ENCODE measurements at places on chromosomes 13 and 19.

DNA sequence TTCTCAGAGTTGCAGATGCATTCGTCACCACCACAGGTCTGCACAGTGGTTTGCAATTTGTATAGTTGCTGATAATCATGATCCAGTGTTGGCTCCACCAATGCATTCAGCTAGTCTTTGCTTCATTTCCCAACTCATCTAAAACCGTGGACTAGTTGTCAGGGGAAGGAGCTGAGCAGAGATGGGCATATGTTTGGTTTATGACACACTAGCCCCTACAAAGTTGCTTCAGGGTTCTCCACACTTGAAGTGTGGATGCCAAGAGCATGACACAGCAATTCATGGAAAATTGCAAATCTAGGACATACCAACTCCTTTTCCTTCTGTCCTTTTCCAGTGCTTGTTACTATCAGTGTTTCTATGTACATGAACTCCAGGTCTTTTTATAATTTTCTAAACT, 168.0 kb downstream of the TNFSF13B start:
- DNase-seq = no peak

DNA sequence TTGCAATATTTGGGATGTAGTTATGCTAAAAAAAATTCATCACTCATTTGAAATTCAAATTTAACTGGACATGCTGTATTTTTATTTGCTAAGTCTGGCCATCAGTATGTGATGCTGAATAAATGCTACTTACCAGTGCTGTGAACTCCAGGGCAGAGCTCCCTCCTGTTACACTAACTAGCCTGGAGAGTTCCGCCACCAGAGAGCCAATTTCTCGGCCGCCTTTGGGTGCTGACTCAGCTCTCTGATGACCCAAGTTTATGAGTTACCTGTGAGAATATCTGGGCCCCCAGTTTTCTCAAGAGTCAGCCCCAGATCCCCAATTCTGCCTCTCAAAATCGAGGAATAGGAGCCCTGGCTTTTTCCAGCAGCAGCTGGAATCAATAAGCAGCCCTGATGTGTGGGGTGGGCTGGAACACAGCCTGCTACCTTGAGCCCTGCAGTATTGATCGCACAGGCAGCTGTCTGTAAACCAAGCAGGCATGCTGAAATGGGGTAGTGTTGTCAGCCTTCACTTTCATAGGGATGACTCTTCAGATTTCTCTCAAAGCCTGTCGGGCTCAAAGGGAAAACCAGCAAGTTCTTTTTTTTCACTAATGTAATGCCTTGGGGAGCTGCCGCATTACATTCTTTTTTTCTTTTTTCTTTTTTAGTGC, 113.7 kb downstream of the DNAJC15 start:
- no peak for DNase-seq

GRCh38 chr19:14830702-14831101, 4.3 kb downstream of the OR7A5 start:
- DNase-seq = no peak

GRCh38 chr19:7328647-7329046, 20.1 kb upstream of the ARHGEF18 start:
- DNase-seq = no peak

DNA sequence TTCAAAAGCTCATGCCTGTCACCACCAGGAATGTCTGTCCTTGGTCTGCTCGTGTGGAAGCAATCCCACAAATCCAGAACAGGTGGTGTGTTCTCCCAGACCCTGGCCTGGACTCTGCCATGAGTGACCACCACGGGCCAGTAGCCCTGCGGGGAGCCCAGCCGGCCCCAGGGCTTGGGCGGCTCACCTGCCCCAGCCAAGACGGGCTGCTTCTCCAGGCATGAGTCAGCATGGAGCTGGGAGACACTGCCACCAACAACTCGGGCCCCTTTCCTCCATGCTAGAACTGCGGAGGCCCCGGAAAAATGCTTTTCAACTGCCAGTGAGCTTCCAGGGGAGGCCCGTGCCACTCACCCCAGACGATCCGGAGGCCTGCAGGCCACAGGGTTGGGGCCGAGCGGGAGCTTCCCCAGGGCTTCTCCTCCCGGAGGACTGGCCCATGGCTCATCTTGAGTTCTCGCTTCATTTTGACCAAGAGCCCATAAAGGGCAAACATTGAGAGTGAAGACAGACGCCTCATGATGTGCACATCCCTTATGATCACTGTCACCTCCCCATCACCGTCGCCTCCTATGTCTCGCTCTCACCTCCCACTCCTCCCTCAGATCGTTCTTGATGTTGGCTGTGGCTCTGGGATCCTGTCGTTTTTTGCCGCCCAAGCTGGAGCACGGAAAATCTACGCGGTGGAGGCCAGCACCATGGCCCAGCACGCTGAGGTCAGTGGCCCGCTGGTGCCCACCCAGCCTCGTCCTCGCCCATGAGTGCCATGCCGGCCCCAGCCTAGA, 16.7 kb downstream of the YIPF2 start:
- no peak for DNase-seq

GRCh38 chr19:58551577-58552471, 3.1 kb downstream of the CHMP2A start:
- no peak for DNase-seq

All from cerebellar nuclear complex (tissue), 1 donor.